ENCODE measurements at places on chromosomes 7 and 10.

DNA sequence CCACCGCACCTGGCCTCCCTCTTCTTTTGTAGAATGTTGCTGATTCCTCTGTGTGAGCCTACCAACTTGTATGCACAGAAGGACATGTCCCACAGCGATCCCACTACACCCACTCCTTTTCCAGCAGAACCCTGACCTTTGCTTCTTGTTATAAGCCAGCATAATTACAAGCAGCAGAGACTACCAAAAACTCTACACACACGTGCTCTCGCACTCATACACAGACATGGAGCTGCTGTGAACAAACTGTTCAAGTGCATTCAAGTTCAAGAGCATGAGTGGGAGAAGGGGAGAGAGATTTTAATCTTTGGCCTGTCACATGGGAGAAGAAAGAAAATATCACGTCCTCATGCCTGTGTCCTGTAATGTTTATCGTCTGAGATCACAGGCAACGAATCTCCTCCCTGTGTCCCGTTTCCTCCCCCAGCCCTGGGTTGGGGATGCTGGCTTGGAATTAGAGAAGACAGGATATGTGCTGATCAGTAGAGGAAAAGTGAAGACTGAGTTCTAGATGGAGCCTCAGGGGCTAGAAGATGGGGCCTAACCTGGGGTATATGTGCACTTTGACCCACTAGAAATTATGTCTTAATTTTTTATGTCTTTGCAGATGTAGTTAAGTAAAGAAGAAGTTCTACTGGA lies 79.6 kb downstream of the NHLRC2 start:
- H3K4me1 ChIP-seq: no peaks in the 10 kb centered on the region
- no peak for DNase-seq
- H3K27ac ChIP-seq: no peak overlapping the region
- no peaks in the 10 kb centered on the region for H3K27me3 ChIP-seq
- H3K36me3 ChIP-seq: no peaks in the 10 kb centered on the region
- H3K4me3 ChIP-seq: no peak overlapping the region

GRCh38 chr7:71442492-71443190 lies 310.7 kb downstream of the GALNT17 start:
- no peaks in the 10 kb centered on the region for H3K4me1 ChIP-seq
- H3K4me3 ChIP-seq: no peak overlapping the region
- DNase-seq: no peak
- H3K36me3 ChIP-seq: no peaks in the 10 kb centered on the region

DNA sequence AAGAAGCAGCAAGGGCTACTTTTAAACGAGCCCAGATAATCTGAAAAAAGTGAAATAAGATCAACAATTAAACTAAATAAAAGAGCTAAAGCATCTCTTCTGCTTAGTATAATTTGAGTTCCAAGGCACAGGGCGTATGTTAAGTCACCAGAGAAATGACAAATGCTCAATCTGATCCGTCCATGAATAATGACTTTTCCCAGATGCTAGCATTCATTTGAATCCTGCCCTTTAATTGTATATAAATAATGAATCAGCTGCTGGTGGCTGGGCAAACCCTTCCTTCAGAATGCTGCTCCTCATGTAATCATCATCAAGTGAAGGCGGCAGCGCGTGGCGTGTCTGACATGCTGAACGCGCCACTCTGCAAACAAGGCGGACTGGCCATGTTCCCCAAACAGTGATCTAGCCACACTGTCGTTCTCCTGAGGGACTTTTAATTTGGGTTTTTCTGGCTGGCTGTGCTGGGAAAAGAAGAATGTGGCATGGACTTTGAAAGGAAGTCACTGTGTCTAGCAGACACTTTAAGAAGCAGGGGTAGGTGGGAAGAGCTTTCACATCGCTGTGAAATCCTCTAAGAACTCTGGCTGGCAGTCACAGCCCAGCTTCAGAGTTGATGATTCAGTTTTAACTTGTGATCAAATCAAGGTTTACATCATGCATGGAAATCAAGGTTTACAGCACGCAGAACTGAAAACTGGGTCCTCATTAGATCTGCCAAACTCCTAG lies 70.7 kb downstream of the BEND7 start:
- DNase-seq: no peak
- H3K36me3 ChIP-seq: no peaks in the 10 kb centered on the region
- no peaks in the 10 kb centered on the region for H3K4me1 ChIP-seq

- H3K36me3 ChIP-seq: no peaks in the 10 kb centered on the region
- H3K4me3 ChIP-seq: no peak overlapping the region
- no peak overlapping the region for H3K27ac ChIP-seq
- H3K4me1 ChIP-seq: no peaks in the 10 kb centered on the region
- no peaks in the 10 kb centered on the region for H3K27me3 ChIP-seq
Measured at GRCh38 chr7:14773729-14774271, 128.8 kb downstream of the DGKB start.

- no peak overlapping the region for H3K4me3 ChIP-seq
- DNase-seq: no peak
- no peaks in the 10 kb centered on the region for H3K4me1 ChIP-seq
- H3K27ac ChIP-seq: no peak overlapping the region
- H3K36me3 ChIP-seq: no peaks in the 10 kb centered on the region
Measured at GRCh38 chr7:26305090-26305868, 13.6 kb downstream of the SNX10 start.

DNA sequence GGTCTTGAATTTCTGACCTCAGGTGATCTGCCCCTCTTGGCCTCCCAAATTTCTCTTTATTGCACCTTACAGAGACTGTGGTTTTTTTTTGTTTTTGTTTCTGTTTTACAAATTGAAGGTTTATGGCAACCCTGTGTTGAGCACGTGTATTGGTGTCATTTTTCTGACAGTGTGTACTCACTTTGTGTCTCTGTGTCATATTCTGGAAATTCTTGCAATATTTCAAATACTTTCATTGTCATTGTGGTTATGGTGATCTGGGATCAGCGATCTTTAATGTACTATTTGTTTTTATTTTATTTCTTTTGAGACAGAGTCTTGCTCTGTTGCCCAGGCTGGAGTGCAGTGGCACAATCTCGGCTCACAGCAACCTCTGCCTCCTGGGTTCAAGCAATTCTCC lies 89.8 kb downstream of the PRTFDC1 start:
- H3K4me3 ChIP-seq: no peak overlapping the region
- H3K4me1 ChIP-seq: no peaks in the 10 kb centered on the region

DNA sequence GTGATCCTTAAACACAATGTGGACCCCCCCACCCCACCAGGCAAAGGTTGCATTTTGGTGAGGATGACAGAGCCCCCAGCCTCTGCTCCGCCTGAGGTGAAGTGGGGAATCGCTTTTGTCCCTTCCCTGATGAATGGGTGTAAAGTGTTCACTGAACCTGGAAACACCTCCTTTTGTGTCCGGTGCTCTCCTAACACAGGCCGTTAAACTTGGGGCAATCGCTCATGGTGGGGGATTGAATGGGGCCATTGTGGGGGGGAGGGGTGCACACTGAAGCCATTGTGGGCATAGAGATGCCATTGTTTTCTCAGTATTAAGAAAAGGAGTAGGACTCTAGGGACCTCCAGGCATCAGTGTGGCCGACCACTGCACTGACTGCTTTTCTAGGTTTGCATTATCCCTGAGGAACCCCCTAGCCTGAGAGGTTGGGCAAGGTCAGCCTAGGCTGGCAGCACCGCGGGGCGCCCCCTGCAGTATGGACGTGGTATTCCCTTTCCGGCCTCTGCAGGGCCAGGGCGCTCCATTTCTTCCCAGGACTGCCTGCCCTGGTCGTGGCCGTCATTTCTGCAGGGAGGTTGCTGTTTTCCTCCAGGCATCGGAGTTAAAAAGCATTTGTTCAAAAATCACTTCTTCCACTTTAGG lies 158.3 kb downstream of the TCF7L2 start:
- peaks cover 9% of the 10 kb centered on the region for H3K4me1 ChIP-seq
- no peak for DNase-seq
- H3K4me3 ChIP-seq: no peak overlapping the region
- no peaks in the 10 kb centered on the region for H3K36me3 ChIP-seq
- no peak overlapping the region for H3K27ac ChIP-seq

GRCh38 chr10:122990278-122990677 lies 10.1 kb downstream of the PSTK start:
- H3K27ac ChIP-seq: peak overlapping the region; percentile 67
- H3K4me3 ChIP-seq: no peak overlapping the region
- DNase-seq: no peak
- no peaks in the 10 kb centered on the region for H3K27me3 ChIP-seq
- no peaks in the 10 kb centered on the region for H3K4me1 ChIP-seq

DNA sequence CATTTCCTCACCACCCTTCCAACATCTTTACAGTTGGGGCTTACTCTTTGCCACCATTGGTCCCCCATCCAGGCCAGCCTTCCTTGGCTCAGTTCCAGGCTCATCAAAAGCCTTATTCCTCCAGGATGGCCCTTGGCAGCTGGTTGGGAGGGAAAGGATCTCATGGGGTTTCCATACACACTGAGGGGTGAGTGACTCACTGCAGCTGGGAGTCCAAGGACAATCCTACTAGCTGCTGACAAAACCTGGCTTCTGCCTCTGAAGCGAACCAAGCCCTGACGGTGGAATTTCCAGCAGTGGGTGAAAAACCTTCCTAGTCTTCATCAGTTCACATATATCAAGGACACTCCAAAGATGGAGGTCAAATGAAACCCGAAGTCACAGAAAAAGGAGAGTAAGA lies 22.9 kb downstream of the CRHR2 start:
- H3K4me3 ChIP-seq: no peak overlapping the region
- H3K27ac ChIP-seq: no peak overlapping the region
- DNase-seq: no peak
- H3K27me3 ChIP-seq: no peaks in the 10 kb centered on the region
- no peaks in the 10 kb centered on the region for H3K36me3 ChIP-seq

- H3K27me3 ChIP-seq: no peaks in the 10 kb centered on the region
- no peak for DNase-seq
- no peaks in the 10 kb centered on the region for H3K4me1 ChIP-seq
- H3K36me3 ChIP-seq: no peaks in the 10 kb centered on the region
- H3K4me3 ChIP-seq: no peak overlapping the region
Measured at GRCh38 chr7:78558566-78558965, 760.0 kb downstream of the PHTF2 start.

- H3K27me3 ChIP-seq: no peaks in the 10 kb centered on the region
- no peak overlapping the region for H3K4me3 ChIP-seq
- H3K4me1 ChIP-seq: no peaks in the 10 kb centered on the region
- no peak for DNase-seq
- no peaks in the 10 kb centered on the region for H3K36me3 ChIP-seq
- no peak overlapping the region for H3K27ac ChIP-seq
Measured at GRCh38 chr7:19376538-19376937, 231.3 kb upstream of the FERD3L start.

DNA sequence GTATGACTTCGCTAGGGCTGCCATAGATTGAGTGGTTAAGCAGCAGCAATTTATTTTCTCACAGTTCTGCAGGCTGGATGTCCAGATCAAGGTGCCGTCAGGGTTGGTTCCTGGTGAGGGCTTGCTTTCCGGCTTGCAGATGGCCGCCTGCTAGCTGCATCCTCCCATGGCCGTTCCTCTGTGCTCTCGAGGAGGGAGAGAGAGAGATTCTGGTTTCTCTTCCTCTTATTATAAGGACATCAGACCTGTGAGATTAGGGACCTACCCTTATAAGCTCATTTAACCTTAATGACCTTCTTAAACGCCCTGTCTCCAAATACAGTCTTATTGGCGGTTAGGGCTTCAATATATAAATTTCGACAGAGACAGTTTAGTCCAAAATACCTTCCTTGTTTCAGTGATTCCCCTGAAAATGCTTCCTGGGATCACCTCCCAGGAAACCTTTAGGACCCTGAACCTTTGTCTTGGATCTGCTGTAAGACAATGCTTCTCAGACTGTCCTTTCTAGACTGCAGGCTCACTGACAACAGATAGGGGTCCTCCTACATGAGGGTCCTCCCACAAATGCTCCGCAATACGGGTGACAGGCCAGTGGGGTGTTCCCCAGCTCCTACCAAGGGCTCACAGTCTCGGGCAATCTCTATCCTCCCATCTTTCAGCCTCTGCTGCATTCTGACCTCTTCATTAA lies 82.5 kb upstream of the BAIAP2L1 start:
- H3K27me3 ChIP-seq: no peaks in the 10 kb centered on the region
- no peak overlapping the region for H3K4me3 ChIP-seq
- H3K4me1 ChIP-seq: no peaks in the 10 kb centered on the region
- no peaks in the 10 kb centered on the region for H3K36me3 ChIP-seq
- DNase-seq: no peak

GRCh38 chr7:134625550-134625949 lies 21.1 kb upstream of the BPGM start:
- H3K36me3 ChIP-seq: no peaks in the 10 kb centered on the region
- H3K27ac ChIP-seq: no peak overlapping the region
- no peak overlapping the region for H3K4me3 ChIP-seq

GRCh38 chr7:47693216-47693615 lies 111.3 kb upstream of the TNS3 start:
- no peak for DNase-seq
- no peak overlapping the region for H3K27ac ChIP-seq
- H3K4me1 ChIP-seq: peaks cover 21% of the 10 kb centered on the region
- H3K27me3 ChIP-seq: no peaks in the 10 kb centered on the region

GRCh38 chr7:149196705-149197171 lies 1.4 kb downstream of the ZNF282 start:
- H3K4me1 ChIP-seq: no peaks in the 10 kb centered on the region
- H3K27me3 ChIP-seq: no peaks in the 10 kb centered on the region
- no peak for DNase-seq
- peak overlapping the region; percentile 74 for H3K4me3 ChIP-seq
- H3K27ac ChIP-seq: peak overlapping the region; percentile 30
- peaks cover 2% of the 10 kb centered on the region for H3K36me3 ChIP-seq

DNA sequence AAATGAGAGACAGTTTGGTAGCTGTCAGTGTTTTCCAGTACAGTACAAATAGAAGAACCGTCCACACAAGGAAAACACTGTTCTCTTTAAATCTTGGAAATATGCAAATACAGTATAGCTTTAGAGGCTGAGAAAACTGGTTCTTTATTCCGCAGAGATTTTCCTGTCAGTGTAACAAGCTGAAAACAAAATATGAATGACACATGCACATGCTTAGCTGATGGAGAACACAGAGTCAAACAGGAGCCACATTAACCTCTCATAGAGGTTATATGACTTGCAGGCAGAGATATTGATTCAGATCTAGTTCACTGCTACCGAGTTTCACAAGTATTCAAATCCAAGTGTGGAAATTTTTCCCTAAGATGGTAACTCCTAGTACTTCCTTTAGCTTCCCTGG lies 135.2 kb upstream of the C1QL3 start:
- DNase-seq: no peak
- H3K27me3 ChIP-seq: no peaks in the 10 kb centered on the region
- H3K36me3 ChIP-seq: no peaks in the 10 kb centered on the region
- H3K27ac ChIP-seq: peak overlapping the region; percentile 44
- no peak overlapping the region for H3K4me3 ChIP-seq

DNA sequence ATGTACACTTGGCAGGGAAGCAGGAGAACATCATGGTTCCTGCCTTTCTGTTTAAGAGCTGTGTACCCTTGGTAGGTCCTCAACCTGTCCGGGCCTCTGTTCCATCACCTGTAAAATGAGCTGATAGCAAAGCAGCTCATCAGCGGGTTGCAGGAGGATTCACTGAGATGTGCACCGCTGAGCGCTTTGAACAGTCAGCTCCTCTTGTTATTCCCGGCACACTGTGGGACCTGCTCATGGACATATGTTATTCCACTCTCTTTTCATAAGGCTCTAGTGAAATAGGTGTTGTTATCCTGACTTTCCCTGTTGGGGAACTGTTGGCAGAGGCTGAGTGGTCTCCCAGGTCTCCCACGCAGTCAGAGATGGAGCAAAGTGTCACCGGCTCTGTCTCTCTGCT lies 497.5 kb upstream of the ZMIZ1 start:
- DNase-seq: no peak
- no peak overlapping the region for H3K4me3 ChIP-seq
- no peaks in the 10 kb centered on the region for H3K27me3 ChIP-seq
- H3K27ac ChIP-seq: no peak overlapping the region
- peaks cover 43% of the 10 kb centered on the region for H3K4me1 ChIP-seq
- no peaks in the 10 kb centered on the region for H3K36me3 ChIP-seq
